Muscle of arm (tissue), 14 donors: ENCODE measurements at places on chromosomes 13 and 19. TPM values are rescaled to one million over a fixed set of nuclear protein-coding genes. Genes with fewer than 3 reads are reported as not detected.

ATXN8OS gene
- not detected for polyA plus RNA-seq

SHANK1 gene
- polyA plus RNA-seq = 18.3 TPM

CNMD gene
- polyA plus RNA-seq = 1.3 TPM

RAB20 gene
- polyA plus RNA-seq = 2.3 TPM

LMTK3 gene
- polyA plus RNA-seq = 0.16 TPM

ZNF682 gene
- polyA plus RNA-seq = 8.4 TPM

ZNF865 gene
- polyA plus RNA-seq = not detected

CALR3 gene
- not detected for polyA plus RNA-seq

HSD17B14 gene
- polyA plus RNA-seq = not detected

C1QTNF9B gene
- 1.2 TPM for polyA plus RNA-seq

RFPL4A gene
- 0.50 TPM for polyA plus RNA-seq

FAAP24 gene
- 2.0 TPM for polyA plus RNA-seq

PRODH2 gene
- polyA plus RNA-seq = not detected

GRCh38 chr13:58032676-58033460 lies 401.3 kb downstream of the PCDH17 start:
- DNase-seq = no peak

- no peak for DNase-seq
These were observed 5.9 kb downstream of the AKAP8 start for GRCh38 chr19:15373644-15374043.

DNA sequence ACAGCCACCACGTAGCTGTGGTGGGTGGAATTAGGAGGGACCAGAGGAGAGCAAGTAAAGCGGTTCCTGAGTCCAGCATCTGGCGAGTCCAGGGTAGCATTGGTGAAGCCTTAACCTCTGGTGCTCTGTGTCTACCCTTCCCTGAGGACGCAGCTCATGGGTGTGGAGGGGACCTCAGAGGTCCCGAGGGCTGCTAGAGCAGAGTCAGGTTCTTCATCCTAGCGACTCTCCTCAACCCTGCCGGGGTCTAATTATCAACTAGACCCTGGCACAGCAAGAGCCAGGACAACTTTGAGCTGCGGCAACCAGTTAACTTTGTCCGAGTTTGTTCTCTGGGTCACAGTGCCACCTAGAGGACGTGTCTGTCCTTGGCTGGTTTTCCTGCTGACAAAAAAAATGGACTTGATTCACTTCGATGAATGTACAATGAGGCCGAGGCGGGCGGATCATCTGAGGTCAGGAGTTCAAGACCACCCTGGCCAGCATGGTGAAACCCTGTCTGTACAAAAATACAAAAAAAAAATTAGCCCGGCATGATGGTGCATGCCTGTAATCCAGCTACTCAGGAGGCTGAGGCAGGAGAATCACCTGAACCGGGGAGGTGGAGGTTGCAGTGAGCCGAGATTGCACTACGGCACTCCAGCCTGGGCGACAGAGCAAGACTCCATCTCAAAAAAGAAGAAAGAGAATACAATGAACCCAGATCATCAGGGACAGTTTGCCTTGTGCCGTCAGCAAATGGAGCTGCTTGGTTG lies 25.0 kb downstream of the TSSK6 start:
- DNase-seq = peak; percentile 89

- DNase-seq = no peak
These were observed 352.4 kb downstream of the SPRY2 start for GRCh38 chr13:79988573-79988972.

- no peak for DNase-seq
These were observed 133.1 kb downstream of the TNFRSF19 start for GRCh38 chr13:23703246-23703860.

DNA sequence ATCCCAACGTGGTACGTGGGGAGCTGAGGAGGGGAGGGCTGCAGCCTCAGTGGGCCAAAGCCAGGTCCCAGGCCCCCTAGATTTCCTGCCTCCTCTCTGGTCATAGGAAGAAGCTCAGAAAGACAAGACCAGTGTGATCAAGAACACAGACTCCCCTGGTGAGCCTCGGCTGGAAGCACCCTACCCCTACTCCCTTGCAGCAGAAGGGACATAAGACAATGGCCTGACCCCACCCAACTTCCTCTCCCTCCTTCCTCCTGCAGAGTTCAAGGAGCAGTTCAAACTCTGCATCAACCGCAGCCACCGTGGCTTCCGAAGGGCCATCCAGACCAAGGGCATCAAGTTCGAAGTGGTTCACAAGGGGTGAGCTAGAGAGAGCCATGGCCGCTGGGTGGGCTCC lies 11.5 kb downstream of the PODNL1 start:
- no peak for DNase-seq

- DNase-seq = no peak
These were observed 68.8 kb downstream of the DNAJC3 start for GRCh38 chr13:95745752-95746151.

GRCh38 chr19:48403606-48404005 lies 10.1 kb downstream of the GRIN2D start:
- DNase-seq = peak; percentile 49

- DNase-seq = no peak
These were observed 38.6 kb upstream of the SEMA6B start for GRCh38 chr19:4597975-4598671.

GRCh38 chr19:15866636-15867035 lies 31.2 kb downstream of the CYP4F2 start:
- DNase-seq = no peak

- DNase-seq = no peak
These were observed 7.0 kb upstream of the HCN2 start for GRCh38 chr19:582497-583197.

GRCh38 chr19:48634036-48634342 lies 3.2 kb downstream of the DBP start:
- DNase-seq = no peak

DNA sequence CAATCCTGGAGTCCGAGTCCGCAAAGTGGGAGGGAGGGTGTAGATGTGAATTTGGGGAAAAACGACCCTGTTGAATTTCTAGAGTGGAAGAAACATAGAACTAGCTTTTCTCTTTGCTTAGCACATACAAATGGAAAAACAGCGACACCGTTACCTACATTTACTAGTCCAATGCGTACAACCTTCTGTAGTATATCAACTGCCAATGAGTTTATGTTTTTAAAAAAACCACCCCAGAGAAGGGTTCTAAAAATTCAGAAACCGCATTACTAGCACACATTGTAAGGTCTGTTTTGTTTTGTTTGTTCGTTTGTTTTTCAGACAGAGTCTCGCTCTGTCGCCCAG lies 332 bp upstream of the SUPT20H start:
- DNase-seq = no peak

- DNase-seq = no peak
These were observed 27.1 kb upstream of the URI1 start for GRCh38 chr19:29914933-29915332.

DNA sequence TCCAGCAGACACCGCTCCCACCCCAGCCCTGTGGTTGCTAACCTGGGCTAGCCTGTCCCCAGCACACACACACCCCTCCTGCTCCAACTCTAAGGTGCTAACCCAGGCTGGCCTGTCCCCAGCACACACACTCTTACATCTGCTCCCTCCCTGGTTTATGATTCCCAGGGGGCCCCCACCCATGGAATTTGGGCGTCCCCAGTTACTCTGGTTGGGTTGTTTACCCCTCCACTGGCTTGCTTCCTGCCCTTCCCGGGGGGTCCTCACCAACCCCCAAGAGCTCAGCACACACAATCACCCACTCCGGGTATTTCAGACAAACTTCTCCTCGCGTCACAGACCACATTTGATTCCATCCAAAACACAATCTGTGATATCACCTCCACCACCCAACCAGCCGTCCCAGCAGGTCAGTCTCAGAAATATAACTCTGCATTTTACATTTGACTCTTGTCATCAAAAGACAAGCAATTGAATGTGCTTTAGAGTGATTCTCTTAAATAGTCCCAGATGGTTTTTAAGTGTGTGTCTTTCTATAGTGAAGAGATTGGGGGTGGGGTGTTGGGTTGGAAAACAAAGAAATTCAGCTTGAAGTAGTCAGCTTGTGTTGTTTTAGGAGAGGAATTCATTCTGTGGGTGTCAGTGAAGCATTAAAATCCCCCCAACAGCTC lies 20.1 kb downstream of the COL4A2 start:
- DNase-seq = no peak

- DNase-seq = no peak
These were observed 6.4 kb downstream of the IGFL3 start for GRCh38 chr19:46118136-46118535.

DNA sequence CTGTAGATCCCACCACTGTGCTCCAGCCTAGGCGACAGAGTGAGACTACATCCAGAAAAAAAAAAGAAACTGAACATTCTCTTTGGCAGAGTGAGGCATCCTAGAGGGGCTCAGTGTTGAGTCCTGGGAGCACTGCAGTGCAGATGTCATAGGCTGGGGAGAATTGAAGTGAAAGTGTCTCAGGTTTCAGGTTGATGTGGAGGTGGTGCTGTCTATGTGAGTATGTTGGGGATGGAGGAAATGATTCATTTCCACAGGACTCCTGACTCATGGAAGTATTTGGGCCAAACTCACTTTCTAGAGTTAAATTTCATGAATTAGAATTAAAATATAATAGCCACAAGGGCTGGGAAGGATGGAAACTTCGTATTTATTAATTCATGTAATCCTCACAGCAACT lies 134.4 kb upstream of the TSC22D1 start:
- no peak for DNase-seq

GRCh38 chr13:94251831-94252608 lies 227.5 kb downstream of the DCT start:
- DNase-seq = peak; percentile 41

DNA sequence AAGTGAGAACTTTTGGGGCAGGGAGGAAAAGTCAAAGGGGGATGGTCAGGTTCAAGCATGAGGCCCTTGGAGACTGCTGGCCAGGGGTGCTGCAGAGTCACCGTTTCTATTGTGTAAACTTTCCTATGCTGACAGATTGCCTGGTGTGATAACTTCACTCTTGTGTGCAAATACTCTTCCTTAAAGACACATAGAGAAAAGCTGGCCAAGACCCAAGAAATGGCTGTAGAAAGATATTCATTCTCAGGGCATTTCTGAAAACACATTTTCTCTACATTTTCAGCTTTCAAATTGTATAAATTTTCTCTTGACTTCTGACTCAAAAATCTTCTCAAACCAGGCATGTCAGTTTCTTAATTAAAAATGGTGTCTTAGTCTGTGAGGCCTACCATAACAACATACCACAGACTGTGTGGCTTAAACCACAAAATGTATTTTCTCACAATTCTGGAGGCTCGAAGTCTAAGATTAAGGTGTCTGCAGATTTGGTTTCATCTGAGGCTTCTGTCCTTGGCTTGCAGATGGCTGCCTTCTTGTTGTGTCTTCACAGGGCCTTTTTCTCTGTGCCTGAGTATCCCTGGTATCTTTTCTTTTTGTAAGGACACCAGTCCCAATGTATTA lies 304.5 kb downstream of the KCNRG start:
- DNase-seq = no peak

DNA sequence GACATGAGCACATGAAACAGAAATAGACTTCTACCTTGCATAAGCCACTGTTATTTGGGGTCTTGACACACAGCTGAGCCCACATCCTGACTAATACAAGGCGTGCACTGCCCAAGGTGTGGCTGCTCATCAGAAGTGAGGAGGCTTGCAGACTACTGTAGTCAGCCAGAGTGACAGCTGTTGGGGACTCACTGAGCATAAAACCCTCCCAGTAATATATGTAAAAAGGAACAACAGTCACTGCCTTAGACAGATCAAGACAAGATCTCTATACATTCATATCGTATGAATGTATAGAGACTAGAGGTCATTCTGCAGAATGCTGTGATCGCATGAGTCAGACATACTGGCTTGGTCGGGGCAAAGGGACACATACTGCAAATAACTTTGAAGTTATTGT lies 4.1 kb upstream of the C1QTNF9B start:
- no peak for DNase-seq

DNA sequence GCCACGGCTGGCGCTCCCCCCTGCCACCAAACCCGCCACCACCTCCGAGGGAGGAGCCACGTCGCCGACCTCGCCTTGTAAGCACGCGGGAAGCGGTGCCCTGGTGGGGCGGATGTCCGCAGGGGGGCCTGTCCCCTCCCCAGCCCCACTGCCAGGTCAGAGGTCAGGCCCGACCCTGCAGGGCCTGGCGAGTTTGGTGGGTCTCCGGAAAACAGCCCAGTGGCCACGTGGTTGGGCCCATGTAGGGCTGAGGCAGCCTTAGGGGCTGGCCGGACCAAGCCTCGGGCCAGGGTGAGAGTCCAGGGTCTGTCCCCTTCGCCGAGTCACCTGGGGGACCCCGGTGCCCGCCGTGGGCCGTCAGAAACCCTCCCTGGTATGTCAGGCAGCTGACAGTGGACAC lies 26.5 kb downstream of the SMIM24 start:
- DNase-seq = no peak

DNA sequence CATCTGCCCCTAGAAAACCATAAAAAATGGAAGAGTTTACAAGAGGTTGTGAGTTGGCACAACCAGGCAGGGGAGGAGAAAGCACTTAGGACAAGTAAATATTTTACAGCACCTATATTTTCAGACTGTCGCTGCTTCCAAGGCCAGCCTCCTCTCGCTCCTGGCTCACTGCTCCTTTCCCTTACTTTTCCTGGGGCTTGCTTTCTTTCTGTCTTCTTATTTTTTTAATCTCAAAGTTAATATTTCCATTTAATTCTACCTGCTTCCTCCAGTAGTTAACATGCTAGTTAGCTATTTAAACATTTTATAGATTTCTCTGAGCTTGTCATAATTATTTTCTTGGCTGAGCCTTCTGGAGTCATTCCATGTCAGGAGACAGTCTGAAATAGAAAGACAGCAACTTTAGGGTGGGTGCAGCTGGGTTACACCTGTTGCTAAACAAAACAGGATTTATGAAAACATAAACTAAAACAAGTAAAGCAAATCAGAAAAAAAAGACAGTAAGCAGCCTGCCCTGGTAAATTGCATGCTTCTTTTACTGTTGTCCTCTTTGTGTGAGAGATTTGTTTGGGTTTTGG lies 330.1 kb downstream of the DLEU7 start:
- DNase-seq = peak; percentile 48

DNA sequence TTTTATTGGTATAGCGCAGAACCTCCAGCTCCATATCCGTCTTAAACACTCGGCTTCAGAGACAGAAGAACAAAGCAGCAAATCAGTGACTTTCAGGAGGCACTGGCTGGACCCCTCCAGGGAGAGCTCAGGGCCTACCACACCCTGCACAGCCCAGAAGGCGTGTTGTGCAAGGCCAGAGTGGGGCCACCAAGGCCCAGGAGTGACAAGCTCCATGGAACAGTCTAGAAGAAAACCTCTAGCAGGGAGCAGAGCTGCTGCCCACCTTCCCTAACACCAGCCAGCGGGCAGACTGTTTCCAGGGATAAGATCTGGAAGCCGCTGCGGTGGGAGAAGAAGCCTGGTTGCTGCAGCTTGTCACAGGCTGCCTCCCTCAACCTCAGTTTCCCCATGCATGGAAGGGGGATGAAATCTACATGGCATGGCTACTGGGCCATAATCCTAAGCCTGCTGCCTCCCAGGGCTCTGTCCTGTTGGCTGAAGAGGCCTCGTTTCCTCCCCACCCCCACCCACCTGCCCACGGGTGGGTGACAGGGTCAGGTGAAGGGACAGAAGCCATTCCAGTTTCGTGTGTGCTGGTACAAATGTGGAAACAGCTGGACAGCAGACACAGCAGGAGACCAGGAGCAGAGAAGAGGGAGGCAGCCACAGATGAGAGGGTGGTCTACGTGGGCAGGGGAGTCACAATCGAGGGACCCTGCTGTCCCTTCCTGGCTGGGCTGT lies 57.4 kb downstream of the PEPD start:
- DNase-seq = no peak
